ENCODE measurements at places on chromosomes 12 and 14.

DNA sequence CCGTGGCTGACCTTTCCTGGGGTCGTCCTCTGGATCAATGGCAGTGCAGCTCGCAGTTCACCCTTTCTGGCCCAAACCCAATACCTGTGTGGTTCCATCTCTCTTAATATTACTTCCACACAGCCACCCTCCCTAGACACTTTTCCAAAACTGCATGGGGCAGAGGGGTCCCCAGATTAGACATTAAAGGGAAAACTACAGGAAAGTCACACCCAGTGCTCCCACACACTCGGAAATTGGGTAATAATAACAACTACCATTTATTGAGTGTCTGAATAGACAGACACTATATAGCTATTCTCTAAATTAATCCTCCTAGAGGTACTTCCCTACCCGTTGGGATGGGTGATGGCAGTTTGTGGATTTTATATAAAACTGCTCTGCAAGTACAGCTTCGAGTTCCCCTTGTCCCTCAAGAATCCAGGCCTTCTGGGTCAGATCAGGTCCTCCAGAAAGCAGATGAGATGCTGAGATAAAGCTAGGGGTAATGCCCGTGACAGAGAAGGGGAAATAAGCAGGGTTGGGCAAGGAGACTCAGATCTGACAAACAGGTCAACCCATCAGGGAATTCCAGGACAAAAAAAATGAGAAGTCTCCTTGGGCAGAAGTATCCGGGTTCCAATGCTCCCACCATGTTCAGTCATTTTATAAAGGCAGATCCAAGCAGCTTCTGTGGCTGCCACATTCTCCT, 795 bp upstream of the PXN start:
- DNase-seq: no peak

DNA sequence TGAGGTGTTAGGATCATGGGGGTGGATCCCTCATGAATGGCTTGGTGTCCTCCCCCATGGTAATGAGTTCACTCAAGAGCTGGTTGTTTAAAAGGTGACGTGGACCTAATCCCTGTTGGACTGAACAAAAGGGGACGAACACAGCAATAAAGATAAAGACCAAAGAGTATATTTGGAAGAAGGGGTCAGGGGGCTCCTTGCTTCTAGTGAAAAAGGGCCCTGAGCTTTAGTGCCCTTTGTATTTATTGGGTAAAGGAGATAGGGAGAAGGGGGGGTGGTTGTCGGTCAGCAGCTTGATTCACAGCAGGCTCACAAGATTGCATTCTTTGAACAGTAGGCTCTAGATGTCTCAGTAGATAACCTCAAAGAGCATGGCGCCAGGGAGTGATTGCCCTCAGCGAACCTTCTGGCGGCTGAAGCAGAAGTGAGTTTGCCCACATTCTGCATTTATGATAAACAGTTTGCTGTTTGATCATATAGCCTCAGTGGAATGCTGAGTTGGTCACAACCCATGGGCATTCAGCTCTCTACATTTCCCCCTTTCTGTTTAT, 25.9 kb upstream of the MAPKAPK5 start:
- DNase-seq: no peak

DNA sequence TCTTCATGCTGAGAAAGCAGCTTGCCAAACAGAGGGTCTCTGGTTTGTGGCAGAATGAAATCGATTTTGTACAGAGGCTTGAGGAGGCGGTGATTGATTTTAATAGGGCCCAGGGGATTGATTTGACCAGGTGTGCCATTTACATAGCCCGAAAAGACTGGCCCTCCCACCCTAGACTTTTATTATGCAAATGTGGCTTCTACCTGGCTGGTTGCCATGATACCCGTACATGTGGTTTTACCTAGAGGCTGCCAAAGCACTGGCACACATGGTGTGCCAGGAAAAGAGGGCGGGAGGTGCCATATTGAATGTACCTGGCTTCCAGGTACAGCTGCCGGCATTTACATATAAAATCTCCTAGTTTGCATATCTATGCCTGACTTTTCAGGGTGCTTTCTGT, 18.0 kb upstream of the GUCY2C start:
- no peak for DNase-seq

DNA sequence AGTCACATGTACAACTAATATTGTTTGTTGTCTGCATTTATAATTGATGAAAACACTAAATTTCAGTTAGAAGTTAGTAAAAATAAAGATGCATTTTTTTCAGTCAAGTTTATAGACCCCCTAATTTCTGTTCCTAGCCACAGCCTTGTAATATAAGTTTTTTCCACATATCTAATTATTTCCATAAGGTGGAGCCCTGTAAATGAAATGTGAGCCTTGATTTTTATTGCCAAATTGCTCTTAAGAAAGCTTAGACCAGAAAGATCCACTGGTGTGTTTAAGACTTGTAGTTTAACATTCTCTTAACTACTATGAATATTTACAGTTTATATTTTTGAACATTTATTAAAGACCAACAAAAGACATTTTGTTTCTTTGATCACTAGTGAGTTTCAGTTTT, 322.1 kb upstream of the RGS6 start:
- no peak for DNase-seq

DNA sequence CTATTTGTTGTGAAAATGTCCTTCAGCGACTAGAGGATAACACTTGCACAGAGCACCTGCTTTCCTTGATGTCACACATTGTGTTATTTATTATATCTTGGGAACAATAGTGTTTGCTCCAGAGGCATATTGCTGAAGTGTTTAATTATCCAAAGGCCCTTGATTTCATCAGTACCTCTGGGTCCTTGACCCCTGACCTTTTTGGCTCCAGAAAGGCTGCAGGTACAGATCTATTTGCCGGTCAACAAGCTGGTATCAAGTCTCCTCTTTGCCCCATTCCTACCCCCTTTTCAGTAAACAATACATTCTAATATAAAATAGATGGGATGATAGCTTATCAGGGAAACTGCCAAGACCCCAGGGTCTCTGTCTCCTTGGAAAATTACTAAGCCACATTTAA, 206.8 kb downstream of the DACT1 start:
- DNase-seq: no peak

- no peak for DNase-seq
Observed at GRCh38 chr12:125734137-125734536, 668.9 kb downstream of the AACS start.

- DNase-seq: no peak
Observed at GRCh38 chr12:32828120-32828519, 68.5 kb downstream of the PKP2 start.

- no peak for DNase-seq
Observed at GRCh38 chr12:111715279-111715678, 29.4 kb downstream of the ACAD10 start.

DNA sequence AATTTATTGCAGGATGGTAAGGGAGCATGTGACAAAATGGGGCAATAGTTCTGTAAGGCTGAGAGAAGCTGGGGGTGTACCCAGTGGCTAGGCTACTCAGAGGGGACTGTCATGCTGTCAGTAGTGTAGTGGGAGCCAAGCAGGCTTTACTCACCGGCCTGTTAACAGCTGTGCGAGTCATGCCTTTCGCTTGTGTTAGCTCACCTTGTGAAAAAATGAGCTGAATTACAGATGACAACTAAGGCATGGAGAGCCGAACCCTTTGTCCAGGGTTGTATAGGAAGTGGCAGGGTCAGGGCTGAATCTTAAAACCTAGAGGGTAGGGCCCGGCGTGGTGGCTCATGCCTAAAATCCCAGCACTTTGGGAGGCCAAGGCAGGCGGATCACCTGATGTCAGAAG, 37.9 kb downstream of the SH2B3 start:
- peak; percentile 77 for DNase-seq

- DNase-seq: no peak
Observed at GRCh38 chr12:1102115-1102514, 111.1 kb downstream of the ERC1 start.

DNA sequence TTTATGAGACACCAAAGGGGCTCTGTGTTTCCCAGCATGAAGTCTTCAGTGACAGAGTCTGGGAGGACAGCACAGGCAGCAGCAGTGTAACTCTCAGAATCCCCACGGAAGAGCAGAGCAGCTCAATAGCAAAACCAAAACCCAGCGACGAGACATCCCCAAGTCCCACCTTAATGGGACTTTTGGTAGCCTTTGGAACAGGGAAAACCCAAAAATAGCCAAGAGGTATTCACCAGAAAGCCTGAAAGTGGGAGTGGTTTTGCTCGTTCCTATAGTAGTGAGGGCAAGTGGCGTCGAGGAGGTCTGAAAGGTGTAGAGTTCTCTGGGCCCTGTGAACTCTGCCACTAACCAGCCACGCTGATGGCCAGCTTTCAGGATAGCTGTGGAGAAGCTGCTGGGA, 174.6 kb downstream of the ETV6 start:
- no peak for DNase-seq

GRCh38 chr12:95956557-95957145, 13.5 kb downstream of the AMDHD1 start:
- no peak for DNase-seq

- DNase-seq: no peak
Observed at GRCh38 chr12:115260762-115261675, 577.0 kb upstream of the TBX3 start.

DNA sequence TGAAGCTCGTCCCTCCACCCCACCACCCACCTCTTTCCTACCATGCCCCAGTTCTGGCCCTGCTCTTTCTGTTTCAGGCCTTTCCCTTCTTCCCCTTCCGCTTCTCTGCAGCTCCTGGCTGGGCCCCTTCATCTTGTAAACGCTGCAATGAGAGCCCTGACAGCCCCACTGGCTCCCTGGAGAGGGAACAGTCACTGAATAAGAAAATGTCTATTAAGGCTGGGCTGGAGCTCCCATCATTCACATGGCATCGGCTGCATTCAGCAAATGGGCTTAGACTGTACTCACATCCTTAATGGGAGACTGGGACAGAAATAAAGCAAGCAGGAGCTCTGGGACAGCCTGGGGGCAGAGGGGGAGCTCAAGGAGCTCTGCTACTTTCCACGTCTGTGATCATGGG, 45.2 kb upstream of the TUNAR start:
- no peak for DNase-seq

- DNase-seq: no peak
Observed at GRCh38 chr12:112850383-112850782, 56.4 kb upstream of the OAS1 start.

DNA sequence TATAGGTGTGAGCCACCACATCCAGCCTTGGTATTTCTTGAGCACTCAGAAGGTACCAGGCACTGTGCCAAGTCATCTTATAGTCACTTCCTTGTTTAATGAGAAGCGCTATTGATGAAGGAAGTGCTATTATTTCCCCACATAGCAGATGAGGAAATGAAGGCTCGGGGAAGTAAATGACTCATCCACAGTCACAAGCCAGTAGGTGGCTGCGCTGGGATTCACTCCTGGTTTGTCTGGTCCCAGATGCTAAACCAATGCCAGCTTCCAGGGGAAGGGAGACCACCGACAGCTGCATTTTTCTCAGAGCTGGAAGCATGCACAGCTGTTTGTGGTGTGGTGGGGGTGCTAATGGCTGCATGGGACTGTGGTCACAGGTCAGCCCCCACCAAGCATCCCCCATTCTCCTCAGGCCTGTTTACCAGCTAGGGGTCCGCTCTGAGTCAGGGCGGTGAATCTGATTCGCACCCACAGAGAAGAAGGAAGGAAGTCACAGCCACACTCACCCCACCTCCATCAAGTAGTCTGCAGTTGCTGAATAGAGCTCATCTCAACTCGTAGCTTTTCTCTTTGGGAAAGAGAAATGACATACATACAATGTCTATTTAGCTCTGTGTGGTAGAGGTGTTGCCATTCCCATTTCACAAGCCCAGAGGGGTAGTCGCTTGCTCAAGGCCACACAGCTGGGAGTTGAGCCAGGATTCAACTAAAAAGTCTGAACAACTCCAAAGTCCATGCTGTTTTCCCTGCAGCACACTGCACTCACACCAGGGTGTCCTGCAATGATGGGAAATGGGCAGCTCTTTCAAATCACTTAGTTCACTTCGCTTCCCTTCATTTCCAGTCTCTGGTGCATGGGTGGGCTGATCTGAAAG, 6.3 kb upstream of the LTBP2 start:
- peak; percentile 89 for DNase-seq

- no peak for DNase-seq
Observed at GRCh38 chr14:70555890-70556289, 21.1 kb upstream of the ADAM20 start.

DNA sequence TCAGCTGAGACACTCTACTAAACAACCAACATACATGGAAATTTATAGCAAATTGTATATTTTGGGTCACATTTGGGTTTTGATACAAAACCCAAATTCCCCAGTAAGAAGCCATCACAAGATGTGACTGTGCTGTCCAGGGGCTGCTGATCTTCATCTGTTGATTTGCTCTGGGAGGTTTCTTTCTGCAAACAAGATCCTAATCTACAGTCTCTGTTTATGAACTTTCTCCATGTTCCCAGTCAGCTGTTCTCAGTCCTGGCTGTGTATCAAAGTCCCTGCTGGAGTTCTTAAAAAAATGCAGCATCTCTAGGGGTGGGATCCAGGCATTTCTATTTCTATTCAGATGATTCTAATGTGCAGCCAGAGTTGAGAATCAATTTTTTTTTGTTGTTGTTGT, 85.1 kb downstream of the ATP23 start:
- no peak for DNase-seq

- DNase-seq: no peak
Observed at GRCh38 chr12:62247281-62248045, 12.7 kb upstream of the USP15 start.

DNA sequence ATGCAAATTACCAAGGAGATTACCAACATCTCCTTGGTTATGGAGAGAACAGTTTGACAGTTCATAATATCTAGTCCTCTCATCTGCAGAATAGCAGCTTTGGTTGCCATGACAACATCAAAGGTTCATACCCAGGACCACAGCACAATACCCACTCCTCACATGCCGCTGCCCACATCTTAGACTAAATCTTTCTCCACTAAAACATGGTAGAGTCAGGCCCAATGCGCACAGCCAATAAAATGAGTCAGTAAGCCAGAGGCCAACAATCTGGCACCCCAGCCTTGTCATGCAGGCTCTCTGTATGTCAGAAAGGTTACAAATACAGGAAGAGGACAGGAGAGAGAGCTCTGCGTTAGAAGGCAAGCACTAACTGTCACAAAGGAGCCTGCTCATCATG, 70.6 kb downstream of the KCNK10 start:
- DNase-seq: no peak

DNA sequence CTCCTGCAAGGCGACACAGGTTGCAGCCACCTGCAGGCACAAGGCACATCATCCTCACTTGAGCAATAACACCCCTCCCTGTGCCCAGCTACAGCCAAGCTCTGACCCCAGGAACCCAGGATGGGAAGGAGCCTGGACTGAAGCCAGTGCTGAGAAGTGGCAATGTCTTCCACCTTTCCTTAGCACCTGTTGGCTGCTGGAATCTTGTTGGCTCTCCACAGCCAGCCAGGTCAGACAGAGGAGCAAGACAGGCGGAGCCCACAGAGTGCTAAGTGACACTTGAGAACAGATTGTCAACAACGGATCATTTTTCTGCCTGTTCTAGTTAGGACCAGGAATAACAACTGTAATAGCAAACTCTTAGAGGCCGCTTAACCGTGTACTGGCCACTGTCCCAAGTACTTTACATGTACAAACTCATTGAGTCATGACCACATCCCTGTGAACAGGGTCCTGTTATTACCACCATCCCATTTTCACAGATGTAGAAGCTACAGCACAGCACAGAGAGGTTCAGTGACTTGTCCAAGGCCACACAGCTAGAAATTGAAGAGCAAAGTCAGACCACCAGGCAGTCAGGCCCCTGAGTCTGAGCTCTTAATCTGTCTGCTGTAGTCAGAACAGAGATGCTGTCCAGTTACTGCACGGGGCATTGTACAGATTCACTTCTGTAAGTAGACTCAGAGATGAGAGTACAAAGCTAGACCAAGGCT, 45.6 kb downstream of the RNFT2 start:
- DNase-seq: no peak

- DNase-seq: no peak
Observed at GRCh38 chr12:3105690-3106479, 28.7 kb downstream of the TSPAN9 start.

- no peak for DNase-seq
Observed at GRCh38 chr12:69598174-69598753, 12.4 kb downstream of the LRRC10 start.
